Fibroblast of skin of abdomen (primary cell): ENCODE measurements at places on chromosomes 3 and 15.

DNA sequence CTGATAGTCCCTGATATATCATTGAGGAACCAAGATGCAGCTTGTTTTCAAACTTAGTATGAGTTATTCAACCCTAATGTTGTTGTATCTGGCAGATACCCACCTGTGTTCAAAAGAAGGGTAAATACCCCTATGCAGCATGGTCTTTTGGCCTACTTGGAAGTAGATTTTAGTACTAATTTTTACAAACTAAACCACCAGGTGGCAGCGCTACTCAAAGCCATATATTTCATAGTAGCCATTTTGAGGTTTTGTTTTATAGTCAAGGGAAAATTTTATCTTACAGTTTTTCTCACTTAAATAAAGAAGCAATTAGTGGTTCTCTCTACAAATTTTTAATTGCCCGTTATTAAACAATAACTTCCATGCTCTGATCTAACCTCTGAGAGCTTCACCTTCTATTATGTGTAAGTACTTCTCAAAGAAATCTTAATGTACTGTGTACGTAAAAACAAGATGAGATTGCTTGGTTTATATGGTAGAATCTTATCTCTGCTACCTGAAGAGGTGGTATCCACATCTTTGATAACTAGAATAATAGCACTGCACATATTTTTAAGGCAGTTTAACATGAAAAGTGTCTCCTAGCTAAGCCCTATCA is 31.5 kb upstream of the MLF1 start:
- peak; percentile 50 for DNase-seq

- DNase-seq, result no peak
These were observed 34.6 kb downstream of the CDIN1 start for GRCh38 chr15:36614016-36614415.

DNA sequence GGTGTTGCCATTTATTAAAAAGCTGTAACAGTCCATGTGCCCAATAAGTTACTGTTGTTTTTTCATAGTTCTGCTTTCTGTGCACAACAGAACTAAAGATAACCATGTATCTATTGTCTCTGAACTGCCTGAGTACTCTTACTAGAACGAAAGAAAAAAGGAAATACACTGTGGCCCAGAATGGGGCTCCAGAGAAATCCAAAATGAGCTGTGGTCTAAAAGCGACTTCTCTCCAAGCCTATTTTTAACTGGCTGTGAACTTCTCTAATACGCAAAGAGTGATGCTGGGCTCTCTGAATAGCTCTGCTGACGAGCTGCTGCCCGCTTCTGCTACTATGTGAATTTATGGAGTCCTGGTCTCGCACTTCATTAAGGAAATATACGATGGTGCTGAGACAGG is 56.2 kb upstream of the LPP start:
- no peak for DNase-seq

- no peak for DNase-seq
These were observed 100.3 kb downstream of the ADCY5 start for GRCh38 chr3:123348471-123349200.

GRCh38 chr15:76953913-76954312 is 22.4 kb downstream of the RCN2 start:
- DNase-seq, result no peak
